ENCODE measurements at places on chromosomes 7 and 10.

- no peak for DNase-seq
These were observed 60.9 kb downstream of the LRMDA start for GRCh38 chr10:75492173-75492925.

- no peak for DNase-seq
These were observed 2.4 kb downstream of the NAMPT start for GRCh38 chr7:106282390-106282789.

DNA sequence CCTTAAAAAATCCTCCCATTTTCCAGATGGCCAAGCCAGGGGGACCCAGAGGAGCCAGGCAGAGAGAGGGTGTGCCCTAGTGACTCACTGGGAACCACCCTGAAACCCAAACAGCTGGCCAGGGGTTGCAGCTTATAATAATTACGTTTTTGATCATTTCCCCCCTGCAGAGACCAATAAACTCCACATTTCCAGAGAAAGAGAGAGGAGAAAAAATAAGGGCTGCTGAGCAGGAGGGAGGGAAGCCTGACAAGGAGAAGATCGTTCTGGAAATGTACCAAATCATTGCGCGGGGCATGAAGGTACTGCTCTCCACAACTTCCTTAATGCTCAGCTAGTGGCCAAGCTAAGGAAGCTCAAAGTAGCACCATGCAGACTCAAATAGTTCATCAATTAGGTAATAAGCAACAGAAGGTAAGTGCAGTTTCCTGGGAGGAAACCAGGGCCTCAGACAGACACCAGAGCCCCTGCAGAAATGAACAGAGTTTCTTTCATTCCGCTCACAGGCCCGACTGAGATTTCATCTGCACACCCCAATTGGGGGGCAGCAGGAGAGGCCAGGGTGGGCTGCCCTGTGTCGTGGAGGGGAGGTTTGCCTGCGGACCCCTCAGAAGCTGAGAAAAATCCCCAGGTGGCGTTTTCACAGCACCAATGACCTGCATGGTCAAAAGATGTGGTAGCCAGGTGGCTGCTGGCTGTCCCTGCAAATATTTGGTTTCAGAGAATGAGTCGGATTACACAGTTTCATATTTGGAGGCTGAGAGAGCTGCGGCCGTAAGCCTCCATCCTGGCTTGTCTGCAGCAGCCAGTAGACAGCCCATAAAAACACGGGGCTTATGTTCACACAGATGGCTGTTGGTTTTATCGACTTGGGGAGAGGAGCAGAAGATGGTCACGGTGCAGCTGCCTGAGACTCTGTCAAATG is 153.2 kb upstream of the LYZL2 start:
- no peak for DNase-seq

DNA sequence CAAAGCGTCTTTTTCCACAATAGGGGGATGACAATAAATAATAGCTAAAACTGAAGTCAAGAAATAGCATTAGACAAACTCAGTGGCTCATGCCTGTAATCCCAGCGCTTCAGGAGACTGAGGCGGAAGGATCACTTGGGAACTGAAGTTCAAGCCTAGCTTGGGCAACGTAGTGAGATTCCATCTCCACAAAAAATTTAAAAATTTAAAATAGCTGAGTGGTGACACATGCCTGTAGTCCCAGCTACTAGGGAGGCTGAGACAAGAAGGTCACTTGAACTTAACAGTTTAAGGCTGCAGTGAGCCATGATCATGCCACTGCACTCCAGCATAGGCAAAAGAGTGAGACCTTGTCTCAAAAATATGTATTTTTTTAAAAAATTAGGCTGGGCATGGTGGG is 107.9 kb downstream of the AKR1D1 start:
- no peak for DNase-seq

DNA sequence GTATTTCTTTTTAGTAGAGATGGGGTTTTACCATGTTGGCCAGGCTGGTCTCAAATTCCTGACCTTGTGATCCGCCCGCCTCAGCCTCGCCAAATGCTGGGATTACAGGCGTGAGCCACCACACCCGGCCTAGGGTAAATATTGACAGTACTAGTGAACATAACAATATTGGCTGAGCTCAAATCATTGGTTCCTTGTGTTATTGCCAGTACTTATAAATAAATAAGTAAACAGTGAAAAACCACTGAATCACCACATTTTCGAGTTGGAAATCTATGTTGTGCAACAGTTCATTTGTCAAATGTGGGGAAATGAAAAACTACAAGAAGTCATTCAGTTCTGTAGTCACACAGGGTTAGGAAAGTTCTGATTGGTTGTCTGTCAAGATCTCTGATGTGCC is 15.8 kb downstream of the RPP30 start:
- no peak for DNase-seq

GRCh38 chr10:33146189-33147012 is 188.1 kb downstream of the NRP1 start:
- DNase-seq: no peak

- no peak for DNase-seq
These were observed 51.3 kb upstream of the WIPF3 start for GRCh38 chr7:29754874-29755490.
